A673 (cell line): ENCODE measurements at places on chromosomes 12 and 14.

DNA sequence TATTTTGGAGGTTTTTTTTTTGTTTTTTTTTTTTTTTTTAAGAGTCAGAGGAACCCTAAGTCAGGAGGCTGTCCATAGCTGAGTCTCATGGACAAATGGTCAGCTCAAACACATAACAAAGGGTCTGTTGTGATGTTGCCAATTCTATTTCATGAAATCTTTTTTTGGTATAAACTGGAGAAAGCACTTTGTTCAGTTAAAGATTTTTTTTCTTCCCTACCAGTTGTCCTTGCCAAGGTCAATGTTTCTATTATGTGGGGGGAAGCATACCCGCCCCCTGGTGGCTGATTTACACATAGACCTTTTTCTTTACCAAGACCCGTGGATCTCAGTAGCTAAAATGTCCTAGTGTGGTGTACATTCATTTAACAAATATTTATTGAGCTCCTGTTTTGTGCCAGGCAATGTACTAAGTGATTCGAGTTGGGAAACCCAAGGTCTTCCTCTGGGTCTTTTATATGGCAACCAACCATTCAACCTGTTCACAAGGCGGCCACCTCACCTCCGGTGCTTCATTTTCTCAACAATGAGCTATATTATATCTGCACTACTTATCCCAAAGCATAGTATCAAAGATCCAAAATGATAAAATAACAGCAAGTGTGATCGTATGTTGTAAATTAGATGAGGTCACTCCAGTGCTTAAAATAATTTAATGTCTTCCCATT, 214.5 kb downstream of the PAH start:
- H3K36me3 ChIP-seq = no peaks in the 10 kb centered on the region
- H3K27ac ChIP-seq = no peak overlapping the region
- no peak overlapping the region for H3K4me3 ChIP-seq
- peaks cover 5% of the 10 kb centered on the region for H3K27me3 ChIP-seq

GRCh38 chr14:77790566-77791224, 9.2 kb upstream of the ADCK1 start:
- no peaks in the 10 kb centered on the region for H3K4me1 ChIP-seq
- no peaks in the 10 kb centered on the region for H3K27me3 ChIP-seq
- H3K27ac ChIP-seq = no peak overlapping the region
- H3K4me3 ChIP-seq = no peak overlapping the region

DNA sequence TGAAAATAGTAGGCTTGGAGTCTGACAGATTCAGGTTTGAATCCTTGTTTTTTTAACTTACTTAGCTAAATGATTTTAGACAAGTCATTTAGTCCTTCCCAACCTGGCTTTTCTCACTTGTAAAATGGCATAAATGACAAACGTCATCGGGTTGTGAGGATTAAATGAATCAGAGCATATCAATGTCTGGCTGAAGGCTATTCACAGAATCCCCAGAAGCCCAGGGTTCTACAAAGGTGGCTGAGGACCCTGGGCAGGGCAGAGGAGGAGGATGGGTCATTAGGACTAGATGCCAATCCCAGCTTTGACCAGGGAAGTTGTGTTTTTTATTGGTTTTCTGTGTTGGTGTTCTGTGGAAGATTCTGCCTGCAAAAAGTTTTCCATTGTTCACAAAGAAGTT, 7.6 kb upstream of the PTPRB start:
- no peak for DNase-seq
- peaks cover 17% of the 10 kb centered on the region for H3K4me1 ChIP-seq
- H3K27me3 ChIP-seq = no peaks in the 10 kb centered on the region
- no peak overlapping the region for H3K27ac ChIP-seq

GRCh38 chr14:62768753-62769152, 276.5 kb downstream of the KCNH5 start:
- H3K4me1 ChIP-seq = peaks cover 10% of the 10 kb centered on the region
- H3K36me3 ChIP-seq = no peaks in the 10 kb centered on the region
- no peak overlapping the region for H3K4me3 ChIP-seq
- H3K27me3 ChIP-seq = no peaks in the 10 kb centered on the region
- no peak for DNase-seq

DNA sequence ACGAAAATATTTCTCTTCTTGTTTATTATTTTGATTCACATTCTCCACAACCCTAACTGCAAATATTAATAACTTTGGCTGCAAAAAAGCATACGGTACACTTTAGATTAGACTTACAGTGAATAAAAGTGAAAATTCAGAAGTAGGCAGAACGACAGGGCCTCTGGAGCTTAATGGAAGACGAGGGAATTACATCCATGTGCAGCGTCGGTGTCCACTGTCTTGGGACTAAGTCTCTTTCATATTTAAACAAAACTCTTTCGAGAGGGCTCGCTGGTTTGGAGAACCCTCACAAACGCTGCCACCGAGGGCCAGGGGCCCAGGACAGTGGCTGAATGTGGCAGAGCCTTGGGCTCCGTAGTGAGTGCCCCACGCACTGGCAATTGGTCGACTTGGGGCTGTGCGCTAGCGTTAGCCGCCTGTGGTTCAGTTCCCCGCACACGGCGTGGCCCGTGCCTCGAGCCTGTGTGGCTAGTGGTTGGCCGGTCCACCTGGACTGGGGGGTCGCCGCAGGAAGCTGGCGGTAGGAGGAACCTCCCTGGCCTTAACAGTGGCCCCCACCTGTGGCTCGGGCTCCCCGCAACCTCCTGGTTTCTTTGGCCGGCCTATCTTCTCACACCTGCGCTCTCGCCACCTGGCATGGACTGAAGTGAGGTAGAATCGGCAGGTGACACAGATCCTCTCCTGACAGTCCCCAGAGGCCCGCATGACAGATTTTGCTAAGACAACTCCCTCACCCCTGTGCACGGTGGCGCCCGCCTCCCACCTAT, 739 bp upstream of the PAX9 start:
- peak overlapping the region; percentile 63 for H3K4me3 ChIP-seq
- DNase-seq = no peak
- peaks cover 10% of the 10 kb centered on the region for H3K36me3 ChIP-seq
- H3K4me1 ChIP-seq = peaks cover 18% of the 10 kb centered on the region
